ENCODE measurements at places on chromosomes 11 and 22.

DNA sequence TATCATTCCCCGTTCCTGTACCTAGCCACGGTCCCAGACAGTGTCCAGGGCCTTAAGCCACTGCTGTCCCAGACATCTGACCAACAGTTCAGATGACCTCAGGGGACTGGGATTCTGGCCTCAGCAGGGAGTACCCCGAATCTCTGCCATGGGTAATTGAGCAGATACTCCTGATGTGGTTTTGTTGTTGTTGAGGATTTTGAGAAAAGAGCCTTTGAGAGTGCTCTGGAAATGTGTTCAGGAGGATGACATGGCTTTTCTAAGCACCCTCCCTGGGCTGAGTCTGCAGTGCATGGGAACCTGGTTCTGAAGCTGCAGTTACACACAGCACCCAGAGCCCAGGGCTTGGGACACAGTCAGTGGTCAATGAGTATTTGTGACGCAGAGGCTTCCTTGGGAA, 30.4 kb downstream of the ADAMTS15 start:
- DNase-seq = no peak

DNA sequence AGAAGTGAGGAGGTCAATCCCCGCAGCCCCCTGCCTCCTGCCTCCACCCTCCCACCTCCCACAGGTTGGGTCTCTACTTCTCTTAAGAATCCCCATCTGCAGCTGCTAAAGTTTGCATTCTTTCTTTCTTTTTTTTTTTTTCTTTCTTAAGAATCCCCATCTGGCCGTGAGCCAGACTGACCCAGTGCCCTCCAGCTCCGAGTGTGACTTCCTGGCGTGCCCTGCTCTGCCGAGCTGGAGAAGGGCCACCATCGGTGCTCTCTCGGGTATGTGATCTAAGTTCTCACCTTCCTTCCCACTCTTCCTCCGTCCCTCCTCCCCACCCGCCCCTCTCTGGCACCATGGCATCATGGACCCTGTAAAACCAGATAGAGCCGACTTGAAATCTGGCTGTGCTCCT, 66.7 kb upstream of the LMO1 start:
- no peak for DNase-seq

DNA sequence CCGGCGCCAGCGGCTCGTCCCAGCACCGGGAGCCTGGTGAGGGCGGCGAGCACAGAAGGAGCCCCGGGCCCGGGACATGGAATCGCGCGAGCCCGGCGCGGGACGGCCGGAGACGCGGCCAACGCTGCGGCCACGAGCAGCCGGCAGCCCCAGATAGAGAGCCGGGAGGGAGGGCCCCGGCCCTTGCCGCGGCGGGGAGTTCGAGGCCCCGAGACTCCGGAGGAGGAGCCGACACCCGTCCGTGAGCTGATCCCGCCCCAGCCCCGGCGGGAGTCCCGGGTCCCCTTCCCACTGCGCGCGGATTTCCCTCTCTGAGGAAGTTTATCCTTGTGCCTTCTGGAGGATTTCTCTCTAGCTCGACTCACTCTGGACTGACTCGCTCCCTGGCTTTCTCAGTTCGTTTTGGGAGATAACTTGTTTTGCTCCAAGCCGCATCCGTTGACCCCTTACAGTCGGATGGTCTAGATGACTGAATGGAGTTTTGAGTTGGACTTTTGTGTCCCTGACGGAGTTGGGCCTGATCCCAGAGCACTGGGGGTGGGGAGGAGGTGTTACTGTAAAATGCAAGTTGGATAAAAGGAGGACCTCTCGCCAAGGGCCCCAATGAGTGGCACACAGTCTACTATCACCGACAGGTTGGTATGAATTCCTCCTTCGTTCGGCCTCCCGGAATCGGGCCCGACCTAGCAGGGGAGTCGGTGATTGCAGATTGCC, 585 bp downstream of the ARHGEF12 start:
- DNase-seq = no peak

DNA sequence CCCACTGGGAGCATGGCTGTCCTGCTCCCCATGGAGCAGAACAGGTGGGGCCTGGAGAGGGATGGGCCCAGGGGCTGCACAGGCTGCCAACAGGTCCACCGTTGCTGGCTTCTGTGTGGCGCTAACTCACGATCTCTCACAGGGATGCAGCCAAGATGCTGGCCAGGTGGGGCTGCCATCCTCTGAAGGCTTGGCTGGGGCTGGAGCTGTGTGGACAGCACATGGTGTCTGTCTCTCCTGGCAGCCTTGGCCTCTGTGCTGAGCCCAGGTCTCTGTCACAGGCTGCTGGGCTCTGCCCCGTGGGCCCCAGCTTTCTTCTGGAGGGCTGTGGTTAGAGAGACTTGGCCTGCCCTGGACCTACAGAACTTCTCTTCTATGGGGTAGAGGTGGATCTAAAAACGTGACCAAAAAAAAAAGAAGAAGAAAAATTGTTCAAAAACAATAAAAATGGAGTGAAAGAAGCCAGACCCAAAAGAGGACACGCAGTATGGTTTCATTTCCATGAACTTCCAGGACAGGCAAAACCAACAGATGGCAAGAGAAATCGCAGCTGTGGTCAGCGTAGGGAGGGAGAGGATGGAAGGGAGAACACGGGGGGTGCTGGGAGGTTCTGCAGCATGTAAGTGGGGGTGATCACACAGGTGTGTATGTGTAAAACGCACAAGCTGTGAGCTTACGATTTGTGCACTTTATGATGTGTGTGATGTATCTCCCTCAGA, 12.2 kb downstream of the PARVG start:
- DNase-seq = no peak

DNA sequence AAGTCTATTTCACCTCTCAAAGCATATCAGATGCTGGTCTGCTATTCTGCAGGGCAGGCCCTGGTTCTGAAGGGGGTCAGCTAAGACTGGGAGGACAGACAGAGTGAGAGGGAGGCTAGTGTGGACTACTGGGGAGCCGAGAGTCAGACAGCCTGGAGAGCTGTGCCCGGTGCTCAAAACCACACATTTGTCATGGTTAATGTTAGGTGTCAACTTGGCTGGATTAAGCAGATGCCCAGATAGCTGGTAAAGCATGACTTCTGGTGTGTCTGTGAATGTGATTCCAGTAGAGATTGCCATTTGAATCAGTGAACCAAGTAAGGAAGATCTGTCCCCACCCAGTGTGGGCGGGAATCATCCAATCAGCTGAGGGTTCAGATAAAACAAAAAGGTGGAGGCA, 102.6 kb downstream of the SNX19 start:
- no peak for DNase-seq

DNA sequence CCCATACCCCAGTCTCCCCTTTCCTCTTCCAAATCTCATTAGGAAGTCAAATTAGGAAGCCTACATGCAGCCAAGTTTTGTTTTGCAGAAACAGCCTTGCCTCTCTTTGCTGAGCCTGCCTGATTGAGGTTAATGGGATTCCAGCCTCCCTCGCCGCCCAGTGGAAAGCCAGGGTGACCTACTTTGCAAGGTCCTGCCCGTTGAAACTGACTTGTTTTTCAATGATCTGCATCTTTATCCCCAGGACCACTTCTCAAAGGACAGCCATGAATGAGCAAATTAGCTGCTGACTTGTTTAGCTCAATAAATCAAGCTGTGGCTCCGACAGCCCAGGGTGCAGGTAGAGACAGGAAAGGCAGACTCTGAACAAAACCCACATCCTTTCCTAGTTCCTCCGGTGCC, 110.4 kb downstream of the RRAS2 start:
- DNase-seq = no peak

GRCh38 chr11:76151556-76152085, 54.7 kb downstream of the WNT11 start:
- DNase-seq = no peak

- DNase-seq = no peak
Measured at GRCh38 chr22:23300476-23300875, 120.2 kb downstream of the BCR start.

- DNase-seq = no peak
Measured at GRCh38 chr11:14555818-14556217, 35.6 kb upstream of the PSMA1 start.

- peak; percentile 36 for DNase-seq
Measured at GRCh38 chr22:29855611-29856181, 17.6 kb upstream of the ASCC2 start.

- no peak for DNase-seq
Measured at GRCh38 chr11:100031973-100032372, 655.1 kb upstream of the ARHGAP42 start.

DNA sequence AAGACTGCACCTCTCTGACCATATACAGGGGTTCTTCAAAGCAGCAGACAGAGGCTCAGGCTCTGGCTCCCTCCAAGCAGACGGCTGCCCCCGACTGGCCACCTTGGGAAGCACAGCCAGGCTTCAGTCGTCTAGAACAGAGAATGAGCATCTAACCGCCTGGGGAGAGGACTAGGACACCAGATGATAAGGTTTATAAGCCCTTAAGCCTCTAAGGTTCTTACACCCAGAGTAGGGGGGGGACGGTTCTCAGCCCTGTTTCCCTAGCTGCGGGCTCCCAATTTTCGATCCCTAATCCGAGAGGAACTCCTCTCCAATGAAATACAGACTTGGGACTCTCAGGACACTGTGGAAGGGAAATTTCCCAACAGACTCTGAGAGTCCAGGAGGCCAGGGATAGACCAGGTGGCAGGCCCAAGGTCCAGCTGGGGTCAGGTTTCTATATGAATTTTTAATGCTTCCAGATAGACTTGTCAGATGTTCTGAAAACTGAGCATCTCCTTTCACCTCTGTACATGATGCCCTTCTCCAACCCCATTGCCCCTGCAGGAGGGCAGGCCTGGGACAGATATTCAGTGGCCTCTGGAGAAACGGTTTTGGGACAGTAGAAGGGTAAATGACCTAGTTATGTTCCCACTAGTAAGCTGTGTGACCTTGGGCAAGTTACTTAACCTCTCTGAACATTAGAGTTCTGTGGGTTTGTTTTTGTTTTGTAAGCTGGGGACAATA, 20.2 kb downstream of the RTN4RL2 start:
- peak; percentile 23 for DNase-seq
